ENCODE measurements at places on chromosomes 11 and 22.
A peak's percentile ranks its signal among the peaks of the same experiment; 100 is the strongest.

- H3K4me3 ChIP-seq: no peak overlapping the region
- H3K4me1 ChIP-seq: no peaks in the 10 kb centered on the region
- DNase-seq: no peak
Observed at GRCh38 chr11:116545912-116546311, 226.9 kb downstream of the BUD13 start.

- no peak for DNase-seq
- H3K27me3 ChIP-seq: no peaks in the 10 kb centered on the region
- peaks cover 19% of the 10 kb centered on the region for H3K4me1 ChIP-seq
- H3K4me3 ChIP-seq: no peak overlapping the region
- H3K36me3 ChIP-seq: peaks cover 36% of the 10 kb centered on the region
Observed at GRCh38 chr11:118398791-118399559, 2.4 kb upstream of the ATP5MG start.

GRCh38 chr11:76644591-76644990 is 26.0 kb downstream of the LRRC32 start:
- no peak overlapping the region for H3K4me3 ChIP-seq
- DNase-seq: peak; percentile 9
- no peak overlapping the region for H3K27ac ChIP-seq
- H3K36me3 ChIP-seq: no peaks in the 10 kb centered on the region
- H3K27me3 ChIP-seq: peaks cover 2% of the 10 kb centered on the region
- no peaks in the 10 kb centered on the region for H3K4me1 ChIP-seq

GRCh38 chr11:122229078-122229477 is 113.1 kb upstream of the BLID start:
- no peaks in the 10 kb centered on the region for H3K4me1 ChIP-seq
- DNase-seq: no peak
- H3K4me3 ChIP-seq: no peak overlapping the region

GRCh38 chr11:33310720-33311500 is 53.7 kb downstream of the HIPK3 start:
- H3K27me3 ChIP-seq: no peaks in the 10 kb centered on the region
- no peaks in the 10 kb centered on the region for H3K4me1 ChIP-seq
- no peak for DNase-seq
- H3K27ac ChIP-seq: no peak overlapping the region
- no peak overlapping the region for H3K4me3 ChIP-seq

DNA sequence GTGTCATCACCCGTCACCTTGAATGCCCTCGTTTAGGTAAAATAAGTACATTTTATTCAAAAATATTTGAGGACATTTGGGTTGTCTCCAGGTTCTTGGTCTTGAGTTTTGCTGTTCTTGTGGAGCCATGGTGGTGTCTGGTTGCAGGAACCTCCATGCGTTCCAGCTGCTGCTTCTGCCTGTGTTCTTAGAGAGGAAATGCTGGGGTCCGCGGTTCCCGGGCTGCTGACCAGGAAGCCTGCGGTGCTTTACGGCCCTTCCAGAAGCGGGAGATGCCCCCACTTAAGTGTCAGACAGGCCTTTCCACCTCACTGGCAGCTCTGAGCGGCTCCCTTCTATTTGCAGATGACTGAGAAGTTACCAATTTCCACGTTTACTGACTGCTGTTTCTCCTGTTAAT is 66.8 kb downstream of the LRP5 start:
- peak overlapping the region; percentile 36 for H3K27ac ChIP-seq
- no peak overlapping the region for H3K4me3 ChIP-seq
- H3K27me3 ChIP-seq: no peaks in the 10 kb centered on the region
- H3K36me3 ChIP-seq: peaks cover 2% of the 10 kb centered on the region
- no peak for DNase-seq

DNA sequence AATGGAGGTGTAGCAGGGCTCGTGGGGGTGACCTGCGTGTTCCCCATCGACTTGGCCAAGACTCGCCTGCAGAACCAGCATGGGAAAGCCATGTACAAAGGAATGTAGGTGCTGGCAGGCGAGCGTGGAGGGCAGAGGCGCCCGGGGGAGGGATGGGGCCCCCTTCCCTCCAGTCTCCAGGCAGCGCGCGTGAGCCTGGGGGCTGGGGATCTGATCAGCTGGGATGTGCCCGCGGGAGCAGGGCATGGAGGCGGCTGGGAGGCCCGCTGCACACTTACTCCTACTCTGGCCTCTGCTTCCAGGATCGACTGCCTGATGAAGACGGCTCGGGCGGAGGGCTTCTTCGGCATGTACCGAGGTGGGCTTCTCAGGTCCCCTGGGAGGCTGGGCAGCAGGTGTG is 17.8 kb downstream of the SLC25A18 start:
- H3K4me3 ChIP-seq: no peak overlapping the region
- H3K4me1 ChIP-seq: peaks cover 15% of the 10 kb centered on the region
- no peaks in the 10 kb centered on the region for H3K27me3 ChIP-seq
- DNase-seq: no peak
- H3K27ac ChIP-seq: no peak overlapping the region
- peaks cover 35% of the 10 kb centered on the region for H3K36me3 ChIP-seq

DNA sequence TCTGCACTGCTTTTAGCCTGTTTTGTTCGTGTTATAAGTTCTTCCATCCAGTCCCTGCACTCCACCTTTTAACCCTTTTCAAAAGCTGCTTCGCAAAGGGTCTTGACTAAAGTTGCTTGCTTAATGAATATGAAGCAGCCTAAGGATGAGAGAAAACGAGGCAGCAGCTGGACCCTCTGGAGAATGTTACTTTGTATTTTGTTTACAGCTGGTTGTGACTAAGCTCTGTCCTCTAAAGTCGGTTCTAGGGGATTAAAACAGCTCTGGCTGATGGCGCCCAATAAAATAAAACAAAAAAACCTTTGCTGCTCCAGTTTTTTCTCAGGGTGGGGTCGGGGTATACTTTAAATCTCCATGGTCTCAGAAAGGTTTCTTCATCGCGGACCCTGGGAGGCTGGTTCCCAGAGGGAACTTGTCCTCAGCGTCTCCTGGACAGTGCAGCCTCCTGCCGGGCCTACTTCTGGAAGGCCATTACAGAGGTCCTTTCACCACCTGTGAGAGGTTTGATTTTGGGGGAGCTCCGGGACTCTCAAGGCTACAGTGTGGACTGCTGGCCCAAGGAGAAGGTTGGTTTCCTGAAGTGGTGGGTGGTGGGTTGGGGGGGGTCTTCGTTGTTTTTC is 836 bp upstream of the RBM4 start:
- peaks cover 40% of the 10 kb centered on the region for H3K4me1 ChIP-seq
- H3K36me3 ChIP-seq: peaks cover 22% of the 10 kb centered on the region
- H3K4me3 ChIP-seq: peak overlapping the region; percentile 22
- peak overlapping the region; percentile 68 for H3K27ac ChIP-seq
- DNase-seq: no peak

DNA sequence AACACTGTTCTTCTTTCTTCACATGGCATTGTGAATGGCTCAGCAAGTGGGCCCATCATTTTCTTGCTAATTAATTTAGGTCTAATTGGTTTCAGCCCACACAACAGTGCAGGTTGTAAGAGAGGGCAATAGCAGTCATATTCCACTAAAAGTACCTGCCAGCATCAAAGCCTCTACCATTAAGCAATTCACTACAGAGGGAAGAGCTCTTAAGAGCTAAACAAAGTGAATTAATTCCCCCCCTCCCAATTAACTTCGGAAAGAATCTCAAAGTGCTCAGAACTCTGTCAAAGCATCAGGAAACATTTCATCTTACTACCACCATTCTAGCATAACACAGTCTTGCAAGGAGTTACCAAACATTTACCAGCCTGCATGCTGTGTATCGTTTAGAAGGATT is 133.9 kb upstream of the UBASH3B start:
- no peaks in the 10 kb centered on the region for H3K4me1 ChIP-seq
- no peaks in the 10 kb centered on the region for H3K36me3 ChIP-seq
- H3K27ac ChIP-seq: no peak overlapping the region
- no peak for DNase-seq
- H3K27me3 ChIP-seq: no peaks in the 10 kb centered on the region

All from liver (tissue), 10 donors.